ENCODE measurements at places on chromosomes 5 and 9. TPM values are rescaled to one million over a fixed set of nuclear protein-coding genes. Genes with fewer than 3 reads are reported as not detected.

The PCDHA2 gene
- total RNA-seq, result not detected

The BNIP1 gene
- 6.9 TPM for total RNA-seq

The CTXN3 gene
- total RNA-seq, result not detected

The ARL14EPL gene
- total RNA-seq, result 0.21 TPM

The MEGF10 gene
- total RNA-seq, result 3.3 TPM

The CCL27 gene
- total RNA-seq, result not detected

All from tibial nerve (tissue), 4 donors.